Dorsolateral prefrontal cortex (tissue), 122 donors: ENCODE measurements at places on chromosomes 2 and 18.

- DNase-seq, result no peak
These were observed 18.2 kb downstream of the FBLN7 start for GRCh38 chr2:112156152-112156986.

- no peak for DNase-seq
These were observed 70.8 kb downstream of the TPGS2 start for GRCh38 chr18:36757991-36758390.

- DNase-seq, result no peak
These were observed 37.8 kb downstream of the KCTD18 start for GRCh38 chr2:200471928-200472645.

DNA sequence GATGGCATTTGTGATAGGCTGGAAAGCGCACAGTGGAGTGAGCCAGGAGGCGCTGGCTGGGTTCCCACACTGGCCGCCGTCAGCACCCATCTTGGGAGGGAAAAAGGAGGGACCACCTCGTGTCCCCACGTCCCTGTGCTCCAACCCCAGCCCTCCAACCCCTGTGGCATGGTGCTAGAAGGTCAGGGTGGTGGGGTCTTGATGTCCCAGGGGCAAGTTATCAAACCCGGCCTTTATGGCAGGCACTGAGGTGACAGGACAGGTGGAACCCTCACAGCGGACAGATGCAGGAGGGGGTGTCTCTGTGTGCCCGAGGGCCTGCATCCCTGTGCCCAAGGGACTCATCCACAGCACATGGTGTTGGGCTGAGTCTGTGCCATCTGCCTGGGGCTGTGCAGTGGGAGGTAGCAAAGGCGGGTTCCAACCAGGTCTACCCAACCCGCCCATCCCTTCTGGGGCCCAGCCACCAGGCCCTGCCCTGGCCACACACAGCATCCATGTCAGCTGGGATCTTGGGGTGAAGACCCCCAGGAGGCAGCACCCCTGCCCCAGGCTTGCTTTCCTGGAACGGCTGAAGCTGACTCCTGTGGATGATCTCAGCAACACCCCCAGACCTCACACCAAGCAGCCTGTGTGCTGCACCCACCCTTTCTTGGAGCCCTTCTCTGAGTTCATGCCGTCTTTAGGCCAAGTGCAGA lies 246.1 kb downstream of the NDUFA10 start:
- peak; percentile 6 for DNase-seq

DNA sequence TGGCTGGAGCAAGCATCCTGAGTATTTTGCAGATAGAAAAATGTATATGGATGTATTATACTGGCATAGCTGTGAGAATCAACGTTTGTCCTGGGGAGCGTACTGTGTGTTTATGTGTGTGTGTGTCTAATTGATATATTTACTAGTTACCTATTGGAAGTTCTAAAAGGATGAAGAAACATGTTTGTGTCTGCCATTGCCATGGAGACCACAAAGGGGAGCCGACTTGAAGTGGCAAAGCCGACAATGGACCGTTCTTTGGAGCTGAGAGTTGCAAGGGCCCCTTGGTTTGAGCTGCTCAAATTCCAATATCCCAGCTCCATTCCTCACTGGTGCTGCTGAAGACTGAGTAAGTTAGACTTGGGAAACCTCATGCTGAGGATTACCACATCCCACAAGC lies 14.3 kb upstream of the SLC25A52 start:
- no peak for DNase-seq

DNA sequence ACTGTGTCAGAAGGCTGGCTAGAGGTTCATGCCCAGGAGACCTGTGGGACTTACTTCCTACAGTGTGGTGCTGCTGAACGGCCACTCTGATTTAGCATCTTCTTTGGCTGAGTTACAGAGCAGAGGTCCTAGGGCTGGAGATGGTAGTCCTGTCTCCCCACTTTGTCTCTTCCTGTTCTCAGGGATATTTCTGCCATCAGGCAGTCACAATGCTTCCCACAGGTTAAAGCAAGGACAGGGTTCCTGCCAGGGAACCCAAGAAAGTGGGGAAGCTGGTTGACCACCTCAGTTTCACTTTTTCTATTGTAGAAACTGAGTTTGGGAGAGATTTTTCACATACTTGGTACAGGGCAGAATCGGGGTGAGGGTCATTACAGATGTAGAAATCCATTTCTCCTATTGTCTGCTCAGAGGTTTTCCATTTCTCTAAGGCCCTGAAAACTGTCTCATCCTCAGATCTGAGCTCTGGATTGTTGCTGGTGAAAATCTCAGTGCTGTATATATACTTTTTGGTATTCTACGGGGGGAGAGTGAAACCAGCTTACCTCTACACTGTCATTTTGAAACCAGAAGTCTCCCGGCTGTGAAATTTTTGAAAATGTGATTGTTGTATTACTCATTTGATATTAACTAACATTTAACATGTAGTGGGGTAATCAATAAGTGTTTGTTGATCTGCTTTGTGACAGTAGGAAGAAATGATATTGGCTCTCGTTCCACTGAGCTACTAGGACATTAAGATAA lies 37.0 kb upstream of the MEP1B start:
- DNase-seq, result no peak

DNA sequence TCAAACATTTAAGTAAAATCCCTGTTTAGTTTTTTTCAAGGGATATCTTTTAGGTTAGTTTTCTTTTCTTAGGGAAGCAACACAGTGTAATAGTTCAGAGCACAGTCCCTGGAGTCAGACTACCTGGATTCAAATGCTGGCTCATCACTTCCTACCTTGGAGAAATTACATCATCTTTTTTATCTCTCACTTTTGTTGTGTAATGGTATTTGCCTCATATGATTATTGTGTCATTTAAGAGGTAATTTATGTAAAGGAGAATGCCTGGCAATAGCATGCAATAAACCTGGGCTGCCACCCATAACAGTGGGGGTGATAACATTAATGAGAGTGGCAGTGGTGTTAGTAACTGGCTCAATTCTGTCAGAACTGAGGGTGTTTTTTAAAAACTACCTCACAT lies 26.3 kb downstream of the ERLEC1 start:
- no peak for DNase-seq

DNA sequence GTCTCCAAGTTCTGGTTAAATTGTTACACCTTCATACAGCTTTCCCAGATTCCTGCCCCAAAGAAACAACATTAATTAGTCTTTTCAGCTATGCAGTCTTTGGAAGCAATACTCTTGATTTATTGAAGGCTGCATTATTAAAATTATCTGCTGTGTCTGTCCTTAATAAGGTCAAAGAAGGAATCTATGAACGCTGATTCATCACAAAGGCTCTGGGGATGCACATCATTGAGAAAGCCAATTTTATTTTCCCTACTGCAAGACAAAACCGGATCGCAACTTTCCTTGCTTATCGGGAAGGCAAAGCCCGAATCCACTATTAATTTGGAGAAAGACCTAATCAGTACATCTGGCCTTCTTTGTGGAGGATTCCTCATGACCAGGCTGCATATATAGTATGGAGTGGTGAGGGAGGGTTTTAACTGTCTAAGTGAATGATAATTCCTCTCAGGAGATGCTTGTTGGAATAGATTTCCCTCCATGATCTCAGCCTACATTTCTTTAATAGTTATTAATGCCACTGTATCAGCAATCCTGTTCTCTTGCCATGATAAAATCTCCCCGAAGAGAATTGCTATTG lies 224.6 kb downstream of the PIK3C3 start:
- no peak for DNase-seq

GRCh38 chr2:55902429-55902828 lies 21.2 kb downstream of the EFEMP1 start:
- no peak for DNase-seq

GRCh38 chr18:29041976-29042375 lies 865.0 kb upstream of the CDH2 start:
- no peak for DNase-seq

GRCh38 chr2:113171334-113172075 lies 2.3 kb upstream of the PSD4 start:
- no peak for DNase-seq

GRCh38 chr2:97932975-97933662 lies 62.6 kb downstream of the TMEM131 start:
- DNase-seq, result no peak

GRCh38 chr2:232731470-232731869 lies 34.3 kb downstream of the GIGYF2 start:
- DNase-seq, result no peak

- no peak for DNase-seq
These were observed 9.1 kb upstream of the FAM124B start for GRCh38 chr2:224410946-224411561.

DNA sequence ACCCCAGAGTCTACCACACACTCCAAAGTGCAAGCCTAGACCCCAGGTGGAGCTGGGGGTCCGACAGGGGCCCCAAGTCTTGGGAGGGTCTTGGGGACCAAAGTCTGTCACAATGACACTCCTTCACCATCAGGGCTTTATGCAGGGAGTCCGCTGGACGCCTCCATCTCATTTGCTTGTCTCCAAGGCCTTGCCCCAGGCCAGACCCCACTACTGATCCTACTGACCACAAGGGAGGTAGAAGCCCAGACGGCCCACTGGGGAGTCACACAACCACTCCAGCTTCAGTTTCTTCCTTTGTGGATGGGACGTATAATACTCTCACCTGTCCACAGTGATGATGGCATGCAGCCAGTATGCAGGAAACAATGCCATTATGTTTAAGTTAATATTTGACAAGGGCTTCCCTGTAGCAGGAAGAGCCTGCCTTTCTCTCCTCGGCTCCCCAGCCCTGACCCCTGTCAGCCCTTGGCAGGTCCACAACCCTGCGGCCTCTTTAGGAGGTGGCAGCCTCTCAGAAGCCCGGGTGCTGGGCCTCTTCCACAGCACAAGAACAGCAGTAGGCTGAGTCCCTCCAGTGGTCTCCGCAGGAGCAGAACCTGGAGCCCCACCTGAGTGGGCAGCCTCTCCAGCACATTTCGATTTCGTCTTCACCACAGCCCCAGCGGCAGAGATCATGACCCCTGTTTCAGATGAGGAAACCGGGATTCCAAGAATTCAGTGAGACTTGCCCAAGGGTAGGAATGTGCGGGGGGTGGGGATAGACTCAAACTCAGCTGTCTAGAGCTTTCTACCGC lies 6.5 kb downstream of the BIN1 start:
- no peak for DNase-seq

DNA sequence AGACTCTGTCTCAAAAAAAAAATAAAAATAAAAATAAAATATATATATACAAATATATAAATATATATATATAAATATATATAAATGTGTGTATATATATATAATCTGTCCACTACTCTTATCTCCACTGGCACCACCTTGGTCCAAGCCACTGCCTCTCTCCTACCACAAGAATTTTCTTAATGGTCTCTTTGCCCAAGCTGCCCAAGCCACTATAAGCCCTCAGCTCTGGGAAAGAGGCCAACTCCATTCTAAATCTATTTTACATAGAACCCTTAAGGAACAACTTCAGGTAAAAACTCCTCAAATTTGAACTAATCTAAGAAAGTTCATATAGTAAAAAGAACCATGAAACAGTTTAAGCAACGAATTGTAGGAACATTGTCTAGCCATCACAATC lies 45.6 kb upstream of the GREB1L start:
- DNase-seq, result no peak

DNA sequence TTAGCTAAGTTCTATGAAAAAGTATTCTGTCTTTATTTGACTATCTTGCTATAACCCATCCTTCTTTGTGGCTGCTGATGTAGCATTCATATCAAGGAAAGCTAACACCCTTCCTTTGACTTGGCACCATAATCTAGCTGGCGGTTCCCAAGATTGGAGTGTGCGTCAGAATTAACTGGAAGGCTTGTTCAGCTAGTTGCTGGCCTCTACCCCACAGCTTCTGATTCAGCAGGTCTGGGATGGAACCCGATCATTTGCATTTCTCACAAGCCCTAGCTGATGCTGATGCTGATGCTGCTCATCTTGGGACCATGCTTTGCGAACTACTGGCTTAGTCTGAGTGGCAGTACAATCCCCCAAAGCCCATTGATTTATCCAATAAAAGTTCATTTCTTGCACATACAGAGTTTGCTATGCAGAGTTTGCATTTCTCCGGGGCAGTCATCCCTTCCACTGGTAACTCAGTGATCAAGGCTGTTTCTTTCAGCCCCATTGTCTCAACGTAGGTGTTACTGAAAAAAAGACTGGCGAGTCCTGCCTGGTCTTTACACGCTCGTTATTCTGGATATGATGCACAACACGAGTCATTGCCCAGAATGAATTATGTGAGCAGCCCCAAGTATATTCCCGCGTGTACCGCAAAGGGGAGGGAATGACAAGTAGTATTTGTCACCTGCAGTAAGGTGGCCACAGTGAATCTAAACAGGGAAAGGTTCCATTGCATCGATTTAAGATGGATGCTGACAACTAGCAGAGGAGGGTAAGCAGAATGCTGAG lies 96.5 kb downstream of the ZNF532 start:
- DNase-seq, result no peak

- no peak for DNase-seq
These were observed 57.7 kb downstream of the METTL4 start for GRCh38 chr18:2513616-2514015.

- DNase-seq, result no peak
These were observed 44.0 kb downstream of the PTRHD1 start for GRCh38 chr2:24749069-24749691.

DNA sequence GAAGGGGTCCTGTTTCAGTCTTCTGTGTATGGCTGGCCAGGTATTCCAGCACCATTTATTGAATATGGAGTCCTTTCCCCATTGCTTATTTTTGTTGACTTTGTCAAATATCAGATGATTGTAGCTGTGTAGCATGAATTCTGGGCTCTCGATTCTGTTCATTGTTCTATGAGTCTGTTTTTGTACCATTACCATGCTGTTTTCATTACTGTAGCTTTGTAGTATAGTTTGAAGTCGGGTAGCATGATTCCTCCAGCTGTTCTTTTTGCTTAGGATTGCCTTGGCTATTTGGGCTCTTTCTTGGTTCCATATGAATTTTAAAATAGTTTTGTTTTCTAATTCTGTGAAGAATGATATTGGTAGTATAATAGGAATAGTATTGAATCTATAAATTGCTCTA lies 6.0 kb downstream of the SH3YL1 start:
- DNase-seq, result no peak

GRCh38 chr2:110886826-110887573 lies 154.6 kb downstream of the ACOXL start:
- DNase-seq, result no peak

DNA sequence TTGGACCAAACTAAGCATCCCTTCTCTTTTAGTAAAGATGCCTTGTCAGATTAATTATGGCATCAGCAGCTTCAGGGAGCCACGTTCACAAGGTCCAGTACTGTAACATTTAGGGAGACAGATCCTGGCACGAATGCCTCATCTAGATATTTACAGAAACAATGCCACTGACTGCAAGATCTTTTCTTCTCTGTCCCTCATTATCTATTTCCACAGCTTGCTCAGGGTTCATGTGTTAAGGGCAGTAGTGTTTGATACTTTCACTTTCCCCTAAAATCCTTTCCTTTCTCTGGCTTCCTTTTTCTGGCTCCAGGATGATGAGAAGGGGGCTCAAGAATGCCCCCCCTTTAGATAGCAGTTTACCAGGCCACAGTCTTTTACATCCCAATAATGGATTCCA lies 393.9 kb downstream of the BCL11A start:
- DNase-seq, result no peak

- DNase-seq, result peak; percentile 8
These were observed 182.0 kb upstream of the HNRNPA3 start for GRCh38 chr2:177030451-177031105.
